ENCODE measurements at places on chromosomes 6 and 20.
A peak's percentile ranks its signal among the peaks of the same experiment; 100 is the strongest.

GRCh38 chr6:135955099-135955498, 103.6 kb downstream of the PDE7B start:
- DNase-seq: no peak

- DNase-seq: no peak
Observed at GRCh38 chr6:127404594-127405178, 54.5 kb downstream of the KIAA0408 start.

- no peak for DNase-seq
Observed at GRCh38 chr6:80457439-80457933, 351.0 kb downstream of the BCKDHB start.

GRCh38 chr6:71965404-71965803, 79.1 kb downstream of the RIMS1 start:
- no peak for DNase-seq

DNA sequence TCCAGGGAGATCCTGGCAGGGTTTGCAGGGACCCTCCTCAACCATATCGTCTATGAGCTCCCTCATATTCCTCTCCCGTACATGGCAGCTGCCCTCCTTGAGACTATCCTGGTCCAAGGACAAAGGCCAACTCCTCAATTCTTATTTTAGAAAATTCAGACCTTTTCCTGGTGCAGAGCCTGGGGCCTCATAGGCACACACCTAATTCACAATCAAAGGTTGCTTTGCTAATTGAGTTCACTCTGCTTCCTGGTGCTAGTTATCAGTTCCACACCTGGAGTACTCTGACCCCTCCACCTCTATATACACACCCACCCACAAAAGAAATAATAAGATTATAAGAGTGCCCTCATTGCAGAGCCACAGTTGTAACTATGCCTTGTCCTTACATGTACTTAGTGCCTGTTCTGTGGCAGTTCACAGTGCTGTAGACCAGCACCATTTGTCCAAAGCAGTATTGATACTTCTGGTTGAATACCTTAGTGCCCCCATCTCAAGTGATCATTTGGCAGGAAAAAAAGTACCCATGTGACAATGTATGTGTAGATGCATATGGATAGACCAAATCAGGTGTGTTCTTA, 38.7 kb downstream of the GSS start:
- no peak for DNase-seq

DNA sequence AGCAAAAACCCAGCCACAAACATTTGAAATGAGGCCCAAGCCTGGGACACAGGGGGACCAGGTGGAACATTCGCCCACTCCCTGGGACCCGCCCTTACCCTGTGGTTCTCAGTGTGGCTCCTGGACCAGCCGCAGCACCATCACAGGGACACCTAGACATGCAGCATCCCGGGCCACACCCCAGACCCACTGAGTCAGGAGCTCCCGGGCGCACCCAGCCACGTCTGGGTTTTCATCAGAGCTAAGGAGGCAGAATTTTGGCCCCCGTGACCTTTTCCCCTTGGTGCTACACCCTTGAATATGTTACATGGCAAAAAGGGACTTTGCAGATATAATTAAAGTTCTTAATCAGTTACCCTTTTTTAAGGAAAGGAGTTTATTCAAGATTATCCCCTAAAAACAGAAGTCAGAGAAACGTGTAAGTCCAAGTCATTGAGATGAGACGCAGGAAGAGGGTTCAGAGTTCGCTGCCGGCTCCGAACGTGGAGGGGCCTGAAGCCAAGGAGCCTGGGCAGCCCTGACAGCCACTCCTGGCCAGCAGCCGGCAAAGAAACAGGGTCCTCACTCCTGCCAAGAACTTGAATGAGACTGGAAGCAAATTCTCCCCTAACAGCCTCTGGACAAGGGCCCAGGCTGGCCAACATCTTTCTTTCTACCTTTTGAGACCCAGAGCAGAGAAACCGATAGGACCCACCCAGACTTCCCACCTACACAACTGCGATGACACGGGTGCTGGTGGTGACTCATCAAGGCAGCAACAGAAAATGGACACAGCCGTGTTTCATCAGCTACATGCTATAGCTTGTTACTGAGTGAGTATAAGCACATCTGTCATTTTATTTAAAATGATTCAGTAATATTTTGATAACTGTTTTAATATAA, 25.3 kb downstream of the BFSP1 start:
- DNase-seq: peak; percentile 63

GRCh38 chr6:106637051-106637716, 7.8 kb downstream of the QRSL1 start:
- DNase-seq: no peak

GRCh38 chr6:139577763-139578604, 203.5 kb upstream of the CITED2 start:
- no peak for DNase-seq

- no peak for DNase-seq
Observed at GRCh38 chr6:136677344-136677743, 114.9 kb downstream of the MAP3K5 start.

All from activated naive CD4-positive, alpha-beta T cell treated with anti-CD3 and anti-CD28 coated beads, Interleukin-2, amount 50 U/mL, for 16 hours (primary cell).